Progenitor cell of endocrine pancreas (in vitro differentiated cells): ENCODE measurements at places on chromosomes 2 and 18. TPM values are rescaled to one million over a fixed set of nuclear protein-coding genes. Genes with fewer than 3 reads are reported as not detected.

DNA sequence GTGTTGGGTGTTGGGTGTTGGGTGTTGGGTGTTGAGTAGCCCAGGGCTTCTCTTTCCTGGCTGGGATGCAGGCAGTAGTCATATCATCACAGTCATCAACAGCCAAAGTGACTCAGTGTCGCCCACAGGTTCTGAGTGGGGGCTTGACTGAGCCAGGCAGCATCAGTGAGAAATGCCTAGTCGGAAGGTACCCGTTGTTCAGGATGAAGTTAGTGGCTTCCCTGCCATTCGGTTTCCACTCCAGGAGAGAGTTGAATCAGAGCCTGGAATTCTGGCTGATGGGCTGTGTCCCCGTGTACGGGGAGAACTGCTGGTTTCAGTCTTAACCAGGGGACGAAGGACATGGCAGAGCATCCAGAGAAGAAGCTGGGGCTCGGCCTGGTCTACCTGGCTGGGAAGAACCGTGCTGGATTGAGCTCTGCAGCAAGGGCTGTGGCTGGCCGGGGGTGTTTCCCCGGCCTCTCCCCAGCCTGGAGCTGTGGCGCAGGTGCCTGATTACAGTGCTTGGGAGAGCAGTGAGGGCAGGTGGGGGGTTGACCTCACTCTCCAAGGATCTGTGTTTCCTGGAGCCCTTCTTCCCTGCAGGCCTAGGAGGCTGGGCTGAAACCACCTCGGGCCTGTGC is 49.4 kb downstream of the AGAP1 start:
- no peaks in the 10 kb centered on the region for H3K36me3 ChIP-seq
- no peak overlapping the region for H3K4me3 ChIP-seq
- peaks cover 26% of the 10 kb centered on the region for H3K4me1 ChIP-seq
- peak overlapping the region; percentile 74 for H3K27ac ChIP-seq

The SCN3A gene
- total RNA-seq = 4.7 and 5.3 TPM in 2 replicates

The SELENOI gene
- total RNA-seq = 43.8 and 46.2 TPM in 2 replicates

- H3K27ac ChIP-seq = no peak overlapping the region
- H3K4me3 ChIP-seq = no peak overlapping the region
- H3K36me3 ChIP-seq = peaks cover 4% of the 10 kb centered on the region
- DNase-seq = no peak
- no peaks in the 10 kb centered on the region for H3K27me3 ChIP-seq
These were observed 24.7 kb downstream of the SNRPD1 start for GRCh38 chr18:21636769-21637168.

- peaks cover 4% of the 10 kb centered on the region for H3K36me3 ChIP-seq
- no peaks in the 10 kb centered on the region for H3K27me3 ChIP-seq
- no peak for DNase-seq
- no peak overlapping the region for H3K4me3 ChIP-seq
- peaks cover 10% of the 10 kb centered on the region for H3K4me1 ChIP-seq
These were observed 105.6 kb downstream of the FEZ2 start for GRCh38 chr2:36492216-36492945.

GRCh38 chr2:98734823-98735260 is 3.9 kb upstream of the MGAT4A start:
- peaks cover 6% of the 10 kb centered on the region for H3K27me3 ChIP-seq
- H3K36me3 ChIP-seq = no peaks in the 10 kb centered on the region
- no peak overlapping the region for H3K27ac ChIP-seq
- DNase-seq = no peak
- H3K4me1 ChIP-seq = peaks cover 12% of the 10 kb centered on the region
- H3K4me3 ChIP-seq = no peak overlapping the region

- no peak for DNase-seq
- H3K36me3 ChIP-seq = no peaks in the 10 kb centered on the region
- peaks cover 1% of the 10 kb centered on the region for H3K4me1 ChIP-seq
- peaks cover 8% of the 10 kb centered on the region for H3K27me3 ChIP-seq
- no peak overlapping the region for H3K4me3 ChIP-seq
These were observed 11.8 kb downstream of the CHRNA1 start for GRCh38 chr2:174752403-174753037.
